ENCODE measurements at places on chromosomes 2 and 18.

DNA sequence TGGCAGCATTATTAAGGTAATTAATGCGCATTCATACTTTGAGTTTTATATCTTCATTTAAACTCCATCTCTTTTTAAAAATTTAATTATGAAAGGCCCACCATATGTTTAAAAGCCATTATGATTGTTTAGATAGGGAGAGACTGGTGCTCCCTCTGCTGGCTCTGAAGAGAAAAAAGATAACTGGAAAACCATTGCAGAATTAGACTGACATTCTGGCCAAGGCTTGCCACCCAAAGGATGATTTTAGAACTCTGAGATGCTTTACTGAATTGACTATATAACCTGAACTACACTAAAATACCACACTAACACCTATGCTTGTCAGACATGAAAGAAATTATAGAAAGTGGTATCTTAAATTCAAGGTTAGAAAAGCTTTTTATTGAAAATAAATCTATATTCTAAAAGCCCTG lies 127.6 kb upstream of the SPOPL start:
- DNase-seq = no peak

DNA sequence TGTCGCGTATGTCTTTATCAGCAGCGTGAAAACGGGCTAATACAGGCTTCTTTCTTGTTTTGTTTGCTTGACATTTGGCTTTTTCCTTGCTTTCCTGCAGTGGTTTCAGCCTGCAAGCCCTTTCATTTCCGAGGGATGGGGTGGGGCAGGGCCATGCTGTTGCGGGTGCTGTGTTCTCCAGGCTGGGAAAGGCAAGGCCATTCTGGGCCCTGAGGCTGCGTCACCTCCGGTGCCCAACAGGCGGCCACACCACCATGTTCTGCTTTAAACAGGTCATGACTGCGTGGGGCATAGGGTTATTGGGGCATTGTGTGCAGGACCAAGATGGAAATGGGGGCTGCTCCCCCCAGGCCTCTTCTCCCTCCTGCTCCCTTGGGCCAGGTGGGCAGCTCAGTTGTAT lies 38.6 kb upstream of the PLB1 start:
- DNase-seq = no peak

DNA sequence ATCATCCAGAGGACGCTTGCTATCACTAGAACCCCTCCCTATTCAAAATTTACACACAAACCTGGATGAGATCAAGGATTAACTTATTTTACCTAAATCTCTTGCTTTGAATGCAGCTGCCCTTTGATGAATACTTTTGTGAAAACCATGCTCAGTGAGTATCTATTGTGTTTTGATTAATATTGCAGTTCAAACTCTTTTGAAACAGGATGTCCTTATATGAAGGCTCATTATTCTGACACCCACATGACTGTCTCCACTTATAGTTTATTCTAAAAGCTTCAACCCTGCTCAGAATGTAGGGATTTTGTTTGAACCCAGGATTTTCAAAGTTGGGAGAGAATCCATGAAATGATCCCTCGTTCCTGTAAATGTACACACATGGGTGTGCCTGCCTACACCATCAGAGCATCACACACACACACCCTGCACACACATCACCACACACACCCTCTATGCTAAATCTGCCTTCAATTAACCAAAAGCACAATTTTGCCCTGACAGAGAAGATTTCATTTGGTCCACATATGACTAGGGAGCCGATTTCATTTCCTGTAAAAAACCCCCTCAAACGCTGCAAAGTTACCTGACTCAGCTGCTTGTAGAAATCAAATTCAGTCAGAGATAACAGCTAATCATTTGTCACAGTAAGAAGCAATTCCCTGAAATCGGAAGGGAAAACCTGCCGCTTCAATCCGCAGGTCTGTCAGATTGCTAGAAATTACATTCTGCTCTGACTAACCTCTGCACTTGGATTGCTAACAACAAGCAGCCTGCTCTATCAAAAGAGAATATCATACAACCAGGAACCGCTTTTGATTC lies 65.2 kb downstream of the ZEB2 start:
- DNase-seq = no peak

- DNase-seq = no peak
Observed at GRCh38 chr2:106197878-106198277, 3.8 kb upstream of the UXS1 start.

DNA sequence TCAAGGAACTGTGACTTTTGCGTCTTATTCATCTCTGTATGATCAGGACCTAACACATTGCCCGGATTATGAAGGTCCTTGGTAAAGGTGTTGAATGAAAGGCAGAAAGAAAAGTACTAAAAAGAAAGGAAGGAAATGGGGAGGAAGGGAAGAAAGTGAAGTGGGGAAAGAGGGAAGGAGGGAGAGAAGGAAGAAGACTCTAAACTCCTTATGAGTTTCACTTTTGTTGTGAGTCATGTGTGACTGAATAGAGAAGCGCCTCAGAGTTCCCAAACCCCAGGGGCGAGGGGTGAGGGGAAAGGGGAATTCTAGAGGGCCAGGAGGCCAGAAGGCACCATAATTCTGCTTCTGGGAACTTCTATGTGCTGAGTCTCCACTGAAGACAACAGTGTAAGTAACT lies 30.9 kb upstream of the OSBPL6 start:
- DNase-seq = no peak

DNA sequence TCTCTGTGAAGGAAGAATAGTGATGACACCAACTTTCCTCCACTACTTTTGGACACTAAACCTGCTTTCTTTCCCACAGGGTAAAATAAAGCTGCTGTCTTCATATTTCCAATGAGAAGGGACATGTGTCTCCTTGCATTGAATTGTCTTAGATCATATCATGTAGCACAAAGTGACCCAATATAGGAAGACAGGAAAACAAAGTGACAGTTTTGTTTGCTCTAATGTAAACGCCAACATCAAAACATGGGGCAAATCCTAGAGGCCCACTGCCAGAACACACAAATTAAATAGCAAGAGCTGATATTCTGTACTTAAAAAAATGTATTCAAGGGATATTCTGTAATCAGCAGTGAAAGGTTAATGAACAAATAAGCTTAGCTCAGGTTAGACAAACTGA lies 36.1 kb downstream of the ARHGAP15 start:
- DNase-seq = no peak

- no peak for DNase-seq
Observed at GRCh38 chr2:10190737-10191532, 68.4 kb downstream of the RRM2 start.

DNA sequence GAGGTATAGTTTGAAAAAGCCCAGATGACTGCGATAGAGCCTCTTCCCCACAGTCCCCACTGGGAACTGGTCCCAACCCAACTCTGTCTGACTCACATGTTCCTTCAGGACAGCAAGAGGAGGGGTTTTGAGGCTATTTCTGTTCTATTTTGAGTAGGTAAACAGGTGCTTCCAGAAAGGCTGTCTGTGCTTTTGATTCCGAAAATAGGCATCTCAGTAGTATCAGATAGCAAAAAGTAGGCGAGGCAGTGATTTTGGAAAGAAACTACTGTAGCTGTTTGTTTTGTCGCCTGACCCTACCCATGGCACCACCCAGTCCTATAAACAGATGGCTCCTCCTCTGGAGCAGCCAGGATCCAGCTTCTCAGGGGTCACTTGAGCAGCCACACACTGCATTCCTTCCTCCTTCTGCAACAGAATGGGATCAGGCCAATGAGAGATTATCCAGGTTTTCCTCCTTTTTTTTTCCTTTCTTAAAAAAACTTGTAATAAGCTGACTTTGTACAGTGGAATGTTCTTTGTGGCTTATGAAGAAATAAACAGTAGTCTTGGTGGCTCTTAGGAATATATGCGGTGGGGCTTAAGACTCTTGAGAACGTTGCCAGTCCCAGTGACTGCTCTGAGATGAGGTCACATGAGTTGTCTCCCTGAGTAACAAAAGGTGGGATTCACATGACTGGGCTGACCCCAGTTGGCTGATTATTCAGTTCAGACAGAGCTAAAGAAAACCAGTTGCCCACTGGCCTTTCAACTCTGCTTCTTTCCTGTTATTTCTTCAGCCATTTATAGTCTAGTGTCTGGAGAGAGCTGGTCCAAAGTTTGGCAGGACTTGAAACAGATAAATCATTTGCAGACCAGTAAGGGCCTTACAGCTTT lies 98.6 kb downstream of the KCNS3 start:
- DNase-seq = no peak

DNA sequence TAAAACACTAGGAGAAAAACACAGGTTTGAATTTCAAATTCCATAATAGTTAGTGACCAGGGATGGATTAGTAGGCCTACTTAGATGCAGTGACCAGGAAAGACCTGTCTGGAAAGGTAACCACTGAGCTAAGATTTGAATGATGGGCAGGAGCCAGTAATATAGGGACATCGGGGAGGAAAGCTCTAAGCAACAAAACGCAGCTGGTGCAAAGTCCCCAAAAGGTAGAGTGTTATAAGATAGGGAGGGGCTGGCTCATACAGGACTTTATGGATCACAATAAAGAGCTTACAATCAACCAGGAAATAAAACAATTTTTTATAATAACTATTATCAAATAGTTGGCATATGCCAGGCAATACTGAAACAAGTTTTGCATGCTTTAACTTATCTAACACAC lies 849.4 kb downstream of the LRRTM4 start:
- DNase-seq = no peak

- DNase-seq = no peak
Observed at GRCh38 chr2:85846411-85846810, 42.4 kb downstream of the ST3GAL5 start.

DNA sequence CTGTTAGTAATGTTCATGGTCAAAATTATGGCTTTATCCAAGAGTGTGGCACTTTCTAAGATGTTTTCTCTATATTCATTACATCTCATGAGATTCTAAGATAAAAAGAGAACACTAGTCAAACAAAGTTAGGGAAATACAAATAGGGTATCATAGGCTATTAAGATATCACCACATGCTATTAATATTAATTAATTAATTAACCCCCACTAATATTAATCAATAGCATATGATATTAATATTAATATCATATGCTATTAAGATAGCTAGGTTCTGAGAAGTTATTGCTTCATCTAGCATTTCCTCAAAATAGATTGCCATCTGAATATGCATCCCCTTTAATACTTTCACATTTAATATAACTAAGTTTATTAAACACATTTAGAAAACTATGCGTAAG lies 22.1 kb downstream of the DSG3 start:
- DNase-seq = no peak

DNA sequence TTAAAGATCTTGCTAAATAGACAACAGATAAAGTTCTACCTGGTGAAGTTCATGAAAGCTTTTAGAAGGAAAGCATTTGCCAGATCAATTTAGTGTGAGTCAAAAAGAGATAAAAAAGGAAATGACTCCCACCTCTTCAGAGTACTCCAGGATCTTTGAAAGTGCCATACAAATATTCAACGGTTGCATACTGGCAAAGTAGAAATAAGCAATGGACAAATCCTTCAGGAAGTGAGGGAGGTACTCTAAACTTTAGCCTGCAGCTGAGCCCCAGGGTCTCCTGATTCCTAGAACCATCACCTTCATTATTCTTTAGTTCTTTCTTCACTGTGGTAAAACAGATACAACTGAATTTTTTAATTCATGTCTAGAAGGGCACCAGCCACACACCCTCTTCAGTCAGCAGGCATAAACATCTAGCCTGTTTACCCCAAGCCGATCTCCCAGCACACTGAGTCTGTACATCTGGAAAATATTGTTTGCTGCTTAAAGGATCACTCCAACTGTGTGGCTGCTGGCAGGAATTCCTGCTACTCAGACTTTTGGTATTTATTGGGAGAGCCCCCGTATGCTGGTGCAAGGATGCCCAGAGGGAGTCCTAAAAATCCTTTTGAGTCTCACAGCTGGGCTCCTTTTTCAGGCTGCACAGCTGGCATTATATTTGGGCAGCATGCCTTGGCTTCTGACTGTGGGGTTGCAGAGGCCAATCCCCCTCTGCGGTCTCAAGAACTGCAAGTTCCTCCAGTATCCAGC lies 72.3 kb upstream of the SESTD1 start:
- DNase-seq = no peak

DNA sequence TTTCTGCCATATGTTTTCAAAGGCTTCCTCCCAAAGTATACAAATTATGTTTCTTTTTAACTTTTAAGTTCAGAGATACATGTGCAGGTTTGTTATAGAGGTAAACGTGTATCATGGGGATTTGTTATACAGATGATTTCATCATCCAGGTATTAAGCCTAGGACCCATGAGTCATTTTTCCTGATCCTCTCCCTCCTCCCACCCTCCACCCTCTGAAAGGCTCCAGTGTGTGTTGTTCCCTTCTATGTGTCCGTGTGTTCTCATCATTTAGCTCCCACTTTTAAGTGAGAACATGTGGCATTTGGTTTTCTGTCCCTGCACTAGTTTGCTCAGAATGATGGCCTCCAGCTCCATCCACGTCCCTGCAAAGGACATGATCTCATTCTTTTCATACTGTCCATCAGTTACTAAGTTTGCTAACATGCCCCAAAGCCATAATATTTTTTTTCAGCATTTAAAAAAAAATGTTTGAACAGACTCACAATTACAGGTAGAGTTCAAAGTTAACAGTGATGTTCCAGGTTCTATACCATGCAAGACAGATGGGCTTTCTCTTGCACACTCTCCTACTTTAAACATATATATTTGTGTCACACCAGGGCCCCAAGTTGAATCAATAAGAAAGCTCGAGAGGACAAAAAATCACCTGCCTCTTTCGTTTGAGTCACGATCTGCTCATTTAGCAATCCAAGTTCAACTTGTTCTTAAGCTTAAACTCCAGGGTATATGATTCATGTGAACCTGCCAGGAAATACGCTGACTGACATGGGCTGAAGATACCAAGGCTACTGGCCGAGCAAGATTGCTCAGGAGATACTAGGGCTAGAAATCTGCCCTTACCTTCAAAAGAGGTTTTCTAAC lies 77.6 kb downstream of the AP1S3 start:
- DNase-seq = no peak

DNA sequence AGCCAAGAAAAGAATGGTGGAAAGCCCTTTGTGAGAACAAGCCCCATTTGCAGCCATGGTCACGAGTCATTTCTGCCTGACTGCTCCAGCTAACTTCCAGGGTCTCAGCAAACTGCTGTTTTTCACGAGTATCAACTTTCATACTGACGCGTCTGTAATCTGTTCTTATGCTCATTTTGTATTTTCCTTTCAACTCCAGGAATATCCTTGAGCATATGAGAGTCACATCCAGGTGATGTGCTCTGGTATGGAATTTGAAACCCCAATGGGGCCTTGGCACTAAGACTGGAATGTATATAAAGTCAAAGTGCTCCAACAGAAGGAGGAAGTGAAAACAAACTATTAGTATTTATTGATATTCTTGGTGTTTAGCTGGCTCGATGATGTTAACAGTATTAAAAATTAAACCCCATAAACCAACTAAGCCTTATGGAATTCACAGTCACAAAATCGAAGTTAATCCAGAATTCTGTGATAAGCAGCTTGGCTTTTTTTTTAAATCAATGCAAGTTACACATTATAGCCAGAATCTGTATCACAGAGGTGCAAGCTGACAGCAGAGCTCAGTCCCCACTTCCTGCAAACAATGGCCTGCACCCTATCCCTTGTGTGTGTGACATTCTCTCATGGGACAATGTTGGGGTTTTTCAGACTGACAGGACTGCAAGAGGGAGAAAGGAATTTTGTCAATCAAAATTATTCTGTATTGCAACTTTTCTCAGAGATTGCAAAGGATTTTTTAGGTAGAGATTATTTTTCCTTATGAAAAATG lies 26.1 kb downstream of the SLC14A1 start:
- DNase-seq = no peak

GRCh38 chr18:9477509-9477908 lies 2.2 kb downstream of the RALBP1 start:
- no peak for DNase-seq

GRCh38 chr2:69422198-69422597 lies 15.0 kb downstream of the NFU1 start:
- DNase-seq = no peak

All from stimulated activated CD4-positive, alpha-beta T cell treated with anti-CD3 and anti-CD28 coated beads, Interleukin-15, amount 100 ng/mL, for 1 hour (primary cell).